Activated CD4-positive, alpha-beta T cell treated with anti-CD3 and anti-CD28 coated beads, Interleukin-2, amount 10 ng/mL, durations not matched to agents 24 days and 14 days (primary cell): ENCODE measurements at places on chromosomes 5 and 9. TPM values are rescaled to one million over a fixed set of nuclear protein-coding genes. Genes with fewer than 3 reads are reported as not detected.

The FOXD4L5 gene
- total RNA-seq, result 0.17 TPM in 1 of 2 replicates, not detected in the other

The TRPM3 gene
- not detected in 2 replicates for total RNA-seq

The TSSK1B gene
- not detected in 2 replicates for total RNA-seq

The SUSD3 gene
- 38.3 and 40.9 TPM in 2 replicates for total RNA-seq

The ORM2 gene
- total RNA-seq, result not detected in 2 replicates

The RGS7BP gene
- not detected in 2 replicates for total RNA-seq

The PDZD2 gene
- total RNA-seq, result not detected in 2 replicates

The SCGB3A2 gene
- total RNA-seq, result not detected in 2 replicates

The GLRA1 gene
- total RNA-seq, result not detected in 2 replicates

- DNase-seq, result peak; percentile 91
- peaks cover 13% of the 10 kb centered on the region for H3K36me3 ChIP-seq
- no peak overlapping the region for H3K27ac ChIP-seq
- H3K27me3 ChIP-seq, result no peaks in the 10 kb centered on the region
- no peak overlapping the region for H3K4me3 ChIP-seq
Observed at GRCh38 chr5:64784451-64785025, 15.8 kb downstream of the CWC27 start.

DNA sequence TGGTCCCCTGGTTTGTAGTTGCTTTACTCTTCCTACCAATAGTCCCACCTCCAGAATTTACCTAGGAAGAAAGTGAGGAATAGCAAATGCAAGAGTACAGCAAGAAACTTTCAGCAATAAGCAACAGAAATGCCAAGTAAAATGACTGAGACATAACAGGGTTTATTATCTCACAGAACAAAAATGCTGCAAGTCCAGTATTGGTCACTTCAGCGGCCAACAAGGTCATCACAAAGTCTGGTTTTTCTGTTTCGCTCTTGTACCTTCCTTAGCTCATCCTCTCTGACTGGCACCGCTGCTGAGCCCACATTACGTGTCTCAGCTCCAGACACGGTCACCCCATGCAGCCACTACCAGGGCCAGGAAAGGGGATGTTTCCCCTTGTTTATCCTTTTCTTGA is 82.7 kb downstream of the RFK start:
- H3K27me3 ChIP-seq, result peaks cover 8% of the 10 kb centered on the region
- no peak overlapping the region for H3K27ac ChIP-seq
- H3K4me3 ChIP-seq, result no peak overlapping the region

- H3K27me3 ChIP-seq, result peaks cover 33% of the 10 kb centered on the region
- H3K36me3 ChIP-seq, result no peaks in the 10 kb centered on the region
- H3K27ac ChIP-seq, result no peak overlapping the region
- no peak overlapping the region for H3K4me3 ChIP-seq
- H3K4me1 ChIP-seq, result no peaks in the 10 kb centered on the region
- no peak for DNase-seq
Observed at GRCh38 chr9:128406848-128407391, 13.7 kb upstream of the CERCAM start.

- H3K27me3 ChIP-seq, result no peaks in the 10 kb centered on the region
- H3K4me1 ChIP-seq, result peaks cover 24% of the 10 kb centered on the region
- peak; percentile 52 for DNase-seq
- H3K4me3 ChIP-seq, result no peak overlapping the region
Observed at GRCh38 chr5:103207011-103207410, 51.6 kb upstream of the MACIR start.

DNA sequence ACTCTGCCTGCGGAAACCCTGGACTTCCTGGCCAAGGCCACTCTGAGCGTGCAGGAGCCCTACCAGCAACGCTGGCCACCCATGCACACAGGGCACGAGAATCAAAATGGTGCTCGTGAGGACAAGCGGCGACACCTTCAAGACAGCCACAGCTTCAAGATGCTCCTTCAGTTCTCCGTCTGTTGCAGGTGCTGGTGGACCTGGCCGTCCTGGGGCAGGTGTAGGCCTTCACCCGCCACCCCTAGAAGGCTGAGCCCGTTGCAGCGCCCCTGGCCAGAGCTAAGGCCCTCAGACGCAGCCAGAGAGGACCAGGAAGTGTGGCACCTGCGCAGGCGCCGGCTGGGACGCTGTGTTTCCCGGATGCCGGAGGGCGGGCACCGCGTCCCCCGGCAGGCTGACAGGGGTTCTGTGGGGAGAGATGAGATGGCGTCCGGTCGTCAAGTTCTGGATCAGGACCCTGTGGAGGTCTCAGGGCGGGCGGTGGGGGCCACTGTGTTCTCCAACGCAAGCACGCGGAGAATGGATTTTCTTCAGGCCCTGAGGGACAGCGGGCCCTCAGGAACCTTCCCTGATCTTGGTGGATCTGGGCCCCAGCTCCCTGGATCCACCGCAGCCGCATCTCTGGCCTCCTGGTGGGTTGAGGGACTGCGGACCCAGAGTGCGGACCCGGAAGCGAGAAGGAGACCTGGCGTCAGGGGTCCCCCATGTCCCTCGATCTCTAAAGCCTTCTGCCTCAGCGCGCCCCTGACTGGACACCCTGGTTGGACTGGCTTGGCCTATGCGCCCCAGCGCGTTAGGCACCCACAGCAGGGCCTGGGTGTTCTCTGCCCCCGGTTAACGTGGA is 1770.8 kb upstream of the CDH9 start:
- H3K27ac ChIP-seq, result no peak overlapping the region
- H3K4me3 ChIP-seq, result no peak overlapping the region
- DNase-seq, result no peak
- no peaks in the 10 kb centered on the region for H3K36me3 ChIP-seq

DNA sequence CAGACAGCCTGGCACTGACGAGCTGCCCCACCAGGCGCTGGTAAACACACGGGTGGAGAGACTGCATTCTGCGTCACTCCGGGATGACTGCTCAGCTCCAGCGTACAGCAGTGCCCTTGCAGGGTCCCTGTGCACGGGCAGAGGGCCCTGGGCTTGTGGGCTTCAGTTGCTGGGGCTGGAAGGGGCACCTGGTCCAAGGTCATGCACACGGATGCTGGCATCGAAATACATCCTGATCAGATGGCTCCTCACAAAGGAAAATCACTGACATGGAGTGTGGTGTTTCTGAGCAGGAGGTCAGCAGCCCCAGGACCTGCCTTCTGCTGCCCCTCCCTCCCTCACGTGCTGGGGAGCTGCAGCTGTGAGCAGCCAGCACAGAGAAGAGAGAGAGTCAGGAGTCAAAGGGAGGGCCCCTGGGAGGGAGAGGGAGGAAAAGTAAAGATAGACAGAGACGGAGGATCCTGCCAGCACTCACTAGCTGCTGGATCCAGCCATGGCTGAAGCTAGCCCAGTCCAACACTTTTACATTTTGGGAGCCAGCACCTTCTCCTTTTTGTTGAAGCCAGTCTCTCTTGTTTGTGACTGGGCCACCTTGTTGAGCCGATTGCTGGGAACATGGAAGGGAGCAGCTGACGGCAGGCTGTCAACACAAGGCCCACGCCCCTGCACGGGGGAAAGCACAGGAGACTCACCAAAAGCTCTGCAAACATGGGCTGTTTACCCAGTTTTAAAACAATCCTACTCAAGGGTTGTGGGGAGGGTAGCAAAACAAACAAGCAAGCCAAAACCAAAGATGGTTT is 166.5 kb upstream of the PHYKPL start:
- no peak overlapping the region for H3K4me3 ChIP-seq
- no peak for DNase-seq
- no peaks in the 10 kb centered on the region for H3K36me3 ChIP-seq
- no peak overlapping the region for H3K27ac ChIP-seq

- H3K4me1 ChIP-seq, result peaks cover 27% of the 10 kb centered on the region
- no peak overlapping the region for H3K4me3 ChIP-seq
- no peak overlapping the region for H3K27ac ChIP-seq
- H3K36me3 ChIP-seq, result peaks cover 47% of the 10 kb centered on the region
- DNase-seq, result no peak
Observed at GRCh38 chr5:55055183-55055582, 31.1 kb downstream of the GZMK start.

GRCh38 chr9:113624721-113625120 is 161.2 kb downstream of the RGS3 start:
- H3K4me3 ChIP-seq, result no peak overlapping the region
- no peaks in the 10 kb centered on the region for H3K27me3 ChIP-seq
- H3K27ac ChIP-seq, result peak overlapping the region; percentile 50
- no peak for DNase-seq
- no peaks in the 10 kb centered on the region for H3K36me3 ChIP-seq

DNA sequence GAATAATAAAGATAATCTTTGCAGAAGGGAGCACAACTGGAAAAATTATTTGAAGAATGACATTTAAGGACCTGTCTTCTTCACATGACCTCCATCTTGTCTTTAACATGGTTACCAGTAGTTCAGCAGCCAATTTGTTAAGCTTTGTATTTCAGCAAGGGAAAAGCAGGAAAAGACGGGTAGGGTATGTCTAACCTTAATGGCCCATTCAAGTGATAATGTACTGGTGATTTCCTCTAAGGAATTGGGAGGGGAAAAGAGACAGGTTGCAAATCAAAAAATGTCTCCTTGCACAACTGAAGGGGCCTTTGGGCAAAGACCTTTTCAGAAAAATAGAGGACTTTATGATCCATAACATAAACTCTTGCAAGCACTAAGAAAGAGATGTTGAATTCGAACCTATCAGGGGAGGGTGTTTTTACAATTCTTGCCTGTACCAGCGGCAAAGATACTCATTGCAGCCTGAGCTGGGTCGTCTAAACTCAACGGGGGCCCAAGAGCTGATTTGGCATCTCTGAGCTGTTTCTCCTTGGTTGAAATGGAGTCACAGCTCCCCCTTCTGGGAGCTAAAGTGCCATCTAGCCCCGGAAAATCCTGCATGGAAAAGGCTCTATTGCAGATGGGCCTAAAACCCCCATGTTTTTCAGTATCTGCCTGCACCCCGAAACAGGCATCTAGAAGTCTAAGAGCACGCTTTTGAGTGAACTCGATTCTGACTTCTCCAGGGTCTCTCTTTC is 3.8 kb downstream of the BRINP1 start:
- no peak overlapping the region for H3K4me3 ChIP-seq
- no peaks in the 10 kb centered on the region for H3K36me3 ChIP-seq
- no peaks in the 10 kb centered on the region for H3K4me1 ChIP-seq
- H3K27ac ChIP-seq, result no peak overlapping the region

DNA sequence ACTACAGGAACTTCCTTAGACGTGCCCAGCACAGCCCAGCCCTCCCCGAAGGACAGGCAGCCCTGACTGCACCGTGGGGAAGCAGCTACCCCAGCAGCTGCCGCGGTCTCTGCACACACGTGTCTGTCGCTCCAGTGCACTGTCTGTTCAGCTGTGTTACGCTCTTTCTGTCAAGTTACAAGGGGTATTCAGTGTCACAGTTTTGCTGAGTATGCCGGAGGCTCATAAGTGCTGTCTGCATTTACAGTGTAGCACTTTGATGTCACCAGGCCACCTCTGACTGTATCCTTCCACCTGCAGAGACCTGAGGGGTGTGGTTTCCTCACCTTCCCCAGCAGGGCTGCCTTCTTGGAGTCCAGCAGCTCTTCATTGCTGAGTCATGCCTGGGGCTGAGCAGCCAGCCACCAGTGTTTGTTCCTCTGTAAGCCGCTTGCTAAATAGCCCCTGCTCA is 126.8 kb downstream of the EHMT1 start:
- H3K4me3 ChIP-seq, result no peak overlapping the region
- peaks cover 28% of the 10 kb centered on the region for H3K36me3 ChIP-seq
- DNase-seq, result no peak
- no peaks in the 10 kb centered on the region for H3K27me3 ChIP-seq
- H3K4me1 ChIP-seq, result peaks cover 6% of the 10 kb centered on the region

DNA sequence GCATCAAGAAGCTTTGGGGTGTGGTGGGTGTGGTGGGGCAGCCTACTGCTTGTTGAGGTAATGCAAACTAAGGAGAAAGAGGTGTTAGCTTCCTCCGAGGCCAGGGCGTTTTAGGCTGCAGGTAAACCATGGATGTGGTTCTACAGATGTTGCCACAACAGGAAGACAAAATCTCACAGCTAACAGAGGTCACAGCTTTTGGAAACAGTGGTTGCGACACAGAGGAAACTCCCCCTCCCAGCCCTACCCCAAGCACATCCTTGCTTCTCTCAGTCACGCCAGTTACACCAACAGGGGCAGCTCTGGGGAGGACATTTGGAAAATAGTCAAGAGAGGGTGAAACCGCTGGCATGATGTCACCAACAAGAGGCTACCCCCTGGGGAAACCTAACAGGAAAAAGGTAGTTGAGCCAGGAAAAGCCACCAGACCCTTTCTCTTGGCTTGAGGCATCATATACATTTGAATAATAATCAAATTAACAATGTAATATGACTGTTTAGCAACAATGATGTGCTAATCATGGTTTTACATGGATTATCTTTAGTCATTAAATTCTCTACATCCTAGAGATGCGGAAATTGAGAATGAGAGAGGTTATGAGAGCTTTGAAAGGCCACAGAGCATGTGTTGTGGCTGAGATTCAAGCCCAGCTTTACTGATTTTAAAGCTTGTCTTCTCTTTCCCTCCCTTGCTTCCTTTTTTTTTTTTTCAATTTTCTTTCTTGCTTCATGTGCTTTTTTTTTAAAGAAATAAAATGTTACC is 82.2 kb upstream of the IL12B start:
- peaks cover 11% of the 10 kb centered on the region for H3K36me3 ChIP-seq
- peak overlapping the region; percentile 82 for H3K27ac ChIP-seq
- DNase-seq, result peak; percentile 94

- DNase-seq, result no peak
- H3K4me1 ChIP-seq, result no peaks in the 10 kb centered on the region
- no peak overlapping the region for H3K27ac ChIP-seq
- H3K4me3 ChIP-seq, result no peak overlapping the region
- no peaks in the 10 kb centered on the region for H3K36me3 ChIP-seq
Observed at GRCh38 chr5:89342106-89342876, 459.3 kb upstream of the MEF2C start.

DNA sequence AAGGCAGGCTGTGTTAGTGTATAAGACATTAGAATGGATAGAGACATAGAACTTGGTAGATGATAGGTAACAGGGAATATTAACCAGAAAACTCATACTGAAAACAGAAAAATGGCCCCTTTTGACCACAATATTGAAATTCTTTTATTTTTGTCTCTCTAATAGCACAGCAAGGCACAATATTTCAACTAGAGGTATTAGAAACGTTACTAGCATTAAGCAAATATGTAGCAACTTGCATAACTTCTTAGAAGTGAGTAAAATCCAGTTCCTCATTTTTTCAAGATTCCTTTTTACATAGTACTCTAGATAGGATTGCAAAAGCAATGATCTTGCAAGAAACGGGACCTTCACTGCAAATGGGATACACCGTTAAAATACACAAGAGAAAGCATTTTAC is 102.7 kb upstream of the VCAN start:
- H3K36me3 ChIP-seq, result no peaks in the 10 kb centered on the region
- no peak for DNase-seq

DNA sequence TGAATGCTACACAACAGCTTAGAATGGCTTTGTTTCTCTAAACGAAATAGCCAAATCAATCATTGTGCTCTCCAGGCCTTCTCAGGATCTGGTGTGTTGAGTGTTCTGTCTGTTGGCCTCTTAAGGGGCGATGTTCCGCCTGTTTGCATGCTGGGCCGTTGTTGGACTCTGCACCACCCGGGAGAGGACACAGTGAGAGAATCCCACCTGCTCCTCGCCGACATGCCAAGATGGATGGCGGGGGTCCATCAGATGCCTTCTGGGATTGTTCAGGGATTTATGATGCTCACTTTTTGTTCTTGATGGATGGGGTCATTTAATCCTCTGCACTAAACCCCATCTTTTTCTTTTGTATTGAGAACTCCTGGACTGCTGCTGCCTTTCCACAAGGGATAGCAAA is 159.9 kb downstream of the NTRK2 start:
- H3K4me3 ChIP-seq, result no peak overlapping the region
- H3K27ac ChIP-seq, result no peak overlapping the region
- peaks cover 7% of the 10 kb centered on the region for H3K27me3 ChIP-seq
- DNase-seq, result no peak
- no peaks in the 10 kb centered on the region for H3K4me1 ChIP-seq
- no peaks in the 10 kb centered on the region for H3K36me3 ChIP-seq

- H3K4me3 ChIP-seq, result no peak overlapping the region
- H3K4me1 ChIP-seq, result no peaks in the 10 kb centered on the region
- no peaks in the 10 kb centered on the region for H3K36me3 ChIP-seq
- DNase-seq, result no peak
Observed at GRCh38 chr5:180161420-180162303, 47.3 kb downstream of the RASGEF1C start.
